ENCODE measurements at places on chromosomes 13 and 19.
A peak's percentile ranks its signal among the peaks of the same experiment; 100 is the strongest.

- ATAC-seq = no peak
These were observed 7.8 kb upstream of the NTN5 start for GRCh38 chr19:48680436-48681126.

- no peak for ATAC-seq
These were observed 27.6 kb downstream of the ELL start for GRCh38 chr19:18494267-18494607.

DNA sequence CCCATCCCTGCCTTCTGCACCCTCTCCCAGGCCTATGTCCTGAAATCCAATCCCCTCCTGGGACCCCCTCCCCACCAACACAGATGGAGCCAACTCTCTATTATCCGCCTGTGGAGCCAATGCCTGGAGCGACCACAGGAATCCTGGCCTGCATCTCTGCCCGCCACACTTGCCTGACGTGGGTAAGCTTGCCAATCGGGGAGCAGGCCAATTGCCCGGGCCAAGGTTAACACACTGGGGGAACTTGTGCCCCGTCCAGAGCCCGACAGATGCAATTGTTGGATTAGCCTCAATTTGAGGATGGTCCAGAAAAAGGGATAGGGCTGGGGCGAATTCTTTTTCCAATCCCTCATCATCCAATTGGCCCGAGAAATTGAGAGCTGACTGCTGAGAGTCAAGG lies 5.9 kb downstream of the WIZ start:
- no peak for ATAC-seq

- ATAC-seq = no peak
These were observed 26.8 kb downstream of the ZNF350 start for GRCh38 chr19:51959791-51960190.

- no peak for ATAC-seq
These were observed 36.2 kb upstream of the LRCH1 start for GRCh38 chr13:46516599-46517338.

DNA sequence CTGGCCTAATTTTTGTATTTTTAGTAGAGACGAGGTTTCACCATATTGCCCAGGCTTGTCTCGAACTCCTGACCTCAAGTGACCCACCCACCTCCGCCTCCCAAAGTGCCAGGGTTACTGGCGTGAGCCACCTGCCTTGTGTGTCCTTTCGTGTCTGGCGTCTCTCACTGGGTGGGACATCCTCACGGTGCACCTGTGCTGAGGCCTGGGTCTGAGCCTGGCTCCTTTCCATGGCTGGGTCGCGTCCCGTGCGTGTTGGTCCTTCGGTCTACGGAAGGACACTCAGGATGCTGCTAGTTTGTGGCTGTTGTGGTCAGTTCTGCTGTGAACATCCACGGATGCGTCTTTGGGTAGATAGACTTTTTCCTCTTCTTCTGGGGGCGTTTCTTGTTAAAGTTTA lies 19.6 kb downstream of the PIAS4 start:
- no peak for ATAC-seq

DNA sequence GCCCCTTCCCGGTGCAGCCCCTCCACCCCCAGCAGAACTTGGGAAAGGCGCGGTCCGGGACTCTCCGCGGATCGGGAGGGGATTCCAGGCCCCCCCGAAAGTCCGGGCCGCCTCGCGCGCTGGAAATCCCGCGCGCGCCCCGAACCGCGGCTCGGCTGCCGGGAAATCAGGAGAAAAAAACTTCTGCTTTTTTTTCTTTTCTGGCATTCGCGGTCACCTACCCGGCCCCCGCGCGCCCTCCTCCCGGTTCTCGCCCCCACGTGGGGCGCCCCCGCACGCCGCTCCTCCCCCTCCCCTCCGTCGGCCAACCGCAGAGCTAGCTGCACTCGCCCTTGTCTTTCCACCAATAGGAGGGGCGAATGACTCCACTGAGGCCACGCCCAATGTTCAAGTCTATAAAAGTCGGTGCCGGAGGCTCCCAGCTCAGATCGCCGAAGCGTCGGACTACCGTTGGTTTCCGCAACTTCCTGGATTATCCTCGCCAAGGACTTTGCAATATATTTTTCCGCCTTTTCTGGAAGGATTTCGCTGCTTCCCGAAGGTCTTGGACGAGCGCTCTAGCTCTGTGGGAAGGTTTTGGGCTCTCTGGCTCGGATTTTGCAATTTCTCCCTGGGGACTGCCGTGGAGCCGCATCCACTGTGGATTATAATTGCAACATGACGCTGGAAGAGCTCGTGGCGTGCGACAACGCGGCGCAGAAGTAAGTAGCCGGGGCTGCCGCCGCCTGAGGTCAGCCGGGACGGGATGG lies at the start of gene GADD45B:
TSS of gene GADD45B (plus strand) at position 426 of the 749 bp plus-strand sequence. CDS start at position 658, 232 bp downstream.
- peak; percentile 81 for ATAC-seq

GRCh38 chr13:39106216-39107005 lies 68.2 kb downstream of the NHLRC3 start:
- ATAC-seq = no peak

- no peak for ATAC-seq
These were observed 3.5 kb upstream of the FTL start for GRCh38 chr19:48961673-48962028.

DNA sequence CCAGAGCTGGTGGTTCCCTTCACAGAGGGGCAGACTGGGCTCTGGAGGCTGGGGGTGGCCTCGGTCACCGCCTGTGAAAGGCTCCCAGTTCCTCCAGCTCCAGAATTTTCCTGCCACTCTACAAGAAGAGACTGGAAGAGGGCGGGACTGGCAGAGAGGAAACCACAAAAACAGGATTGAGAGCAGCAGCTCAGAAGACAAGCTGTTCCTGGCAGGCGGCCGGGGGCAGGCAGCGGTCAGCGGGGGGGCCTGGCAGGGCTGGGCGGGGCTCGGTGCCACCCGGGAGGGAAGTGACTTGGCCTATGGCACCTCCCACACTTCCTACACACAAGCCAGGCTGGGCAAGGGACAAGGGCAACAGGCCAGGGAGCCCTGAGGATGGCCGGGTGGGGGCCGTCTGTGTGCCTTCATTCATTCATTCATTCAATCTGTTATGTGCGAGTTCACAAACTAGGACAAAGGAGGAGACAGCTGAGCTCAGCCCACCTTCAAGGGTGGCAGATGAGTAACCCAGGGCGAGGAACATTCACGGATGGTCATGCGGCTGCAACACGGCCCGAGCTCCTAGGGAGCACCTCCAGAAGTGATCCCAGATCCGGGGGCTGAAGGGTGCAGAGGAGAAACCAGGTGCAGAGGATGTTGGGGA lies 16.9 kb upstream of the BTBD2 start:
- ATAC-seq = peak; percentile 76

GRCh38 chr13:80296638-80297037 lies 44.3 kb downstream of the SPRY2 start:
- ATAC-seq = no peak

GRCh38 chr13:41302743-41303142 lies 8.3 kb upstream of the NAA16 start:
- no peak for ATAC-seq

DNA sequence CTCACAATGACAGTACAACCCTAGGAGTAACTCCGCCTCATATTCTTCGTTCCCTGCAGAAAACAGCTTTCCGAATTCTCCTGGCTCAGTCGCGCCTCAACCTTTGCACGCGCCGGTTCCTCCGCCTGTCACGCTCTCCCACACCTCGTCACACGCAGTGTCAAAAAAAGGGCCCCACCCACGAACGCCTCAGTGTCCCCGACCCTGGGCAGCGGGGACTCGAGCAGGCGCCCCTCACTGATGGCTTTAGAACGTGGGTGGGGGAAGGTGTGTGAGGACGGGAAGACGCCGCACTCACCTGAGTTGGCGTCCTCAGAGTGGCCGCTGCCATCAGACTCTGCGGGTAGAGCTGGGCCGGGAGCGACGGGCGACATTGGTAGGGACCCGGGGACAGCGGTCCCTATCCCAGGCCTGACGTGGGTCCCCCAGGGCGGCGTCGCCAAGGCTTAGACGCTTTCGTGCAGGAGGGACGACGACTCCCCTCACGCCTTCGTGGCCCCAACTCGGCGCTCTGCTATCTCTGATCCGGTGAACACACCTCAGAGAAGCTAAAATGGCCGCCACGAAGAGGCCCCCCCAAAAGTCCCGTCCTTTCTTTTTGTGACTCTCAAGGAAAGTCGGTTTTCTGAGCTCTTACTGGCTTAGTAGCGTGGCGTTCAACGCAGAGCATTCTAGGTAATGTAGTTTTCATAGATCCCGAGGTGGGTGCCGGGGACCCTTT lies at the start of gene ZNF154:
TSS of gene ZNF154 (minus strand) at position 564 of the 721 bp plus-strand sequence. CDS start at position 331, 233 bp downstream.
- ATAC-seq = peak; percentile 95

- ATAC-seq = peak; percentile 17
These were observed 751 bp downstream of the GRAMD1A start for GRCh38 chr19:35000647-35001501.

DNA sequence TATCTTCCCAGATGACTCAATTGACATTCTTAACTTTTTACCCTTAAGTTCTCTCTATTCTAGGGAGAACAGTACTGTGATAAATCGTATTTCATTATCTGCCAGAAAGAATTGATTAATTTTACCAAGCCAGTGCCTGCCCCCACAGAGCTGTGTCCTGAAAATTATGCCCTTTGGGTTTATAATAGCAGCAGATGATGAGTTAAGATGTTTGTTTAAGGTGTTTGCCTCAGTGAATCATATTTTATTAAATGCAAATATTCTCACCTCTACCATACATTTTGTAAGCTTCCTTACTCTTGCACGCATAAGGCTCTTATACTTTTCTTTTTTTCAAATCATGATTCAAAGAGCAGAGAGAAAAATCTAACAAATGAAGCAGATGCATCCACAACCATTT lies 318.6 kb downstream of the DCT start:
- ATAC-seq = no peak

- ATAC-seq = no peak
These were observed 723.2 kb downstream of the UQCRFS1 start for GRCh38 chr19:28489776-28490175.

GRCh38 chr19:19627621-19628500 lies at the start of gene LPAR2:
Gene LPAR2 (minus strand): TSS chr19:19628220. CDS start chr19:19627275, 945 bp downstream.
- ATAC-seq = peak; percentile 91

DNA sequence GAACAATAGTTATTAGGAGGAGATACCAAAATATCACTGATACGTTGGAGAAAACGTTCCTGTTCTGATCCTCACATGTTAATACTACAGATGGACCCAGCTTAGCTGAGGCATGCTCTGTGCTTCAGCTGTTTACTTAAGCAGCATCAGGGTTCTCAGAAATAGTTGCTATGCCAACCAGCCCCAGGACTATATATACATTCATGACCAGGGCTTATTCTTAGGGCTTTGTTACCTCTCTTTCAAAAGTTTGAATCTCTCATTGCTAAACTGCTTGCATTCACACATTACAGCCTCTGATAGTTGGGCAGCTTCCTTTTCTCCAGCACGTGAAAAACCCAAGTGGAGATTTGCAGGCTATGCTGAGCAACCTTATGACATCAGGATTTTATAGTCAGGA lies 800.4 kb downstream of the DIAPH3 start:
- ATAC-seq = no peak

- ATAC-seq = peak; percentile 75
These were observed 38.7 kb upstream of the C1QTNF9 start for GRCh38 chr13:24270639-24271141.

DNA sequence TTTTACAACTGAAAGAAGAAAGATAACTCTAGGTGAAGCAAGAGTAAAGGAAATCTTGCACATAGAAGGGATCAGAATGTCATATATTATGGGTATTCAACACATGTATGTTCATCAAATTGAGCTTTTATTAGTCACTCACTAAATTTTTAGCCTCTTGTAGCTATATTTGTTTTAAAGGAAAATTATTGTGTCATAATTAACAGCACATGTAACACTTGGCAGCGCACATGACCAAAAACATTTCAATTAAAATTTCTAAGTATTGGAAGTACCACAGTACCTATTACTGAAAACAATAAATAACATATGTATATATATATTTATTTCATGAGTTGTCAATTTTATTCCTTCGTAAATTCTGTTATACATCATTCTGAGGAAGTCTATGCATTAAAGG lies 2800.4 kb downstream of the PCDH9 start:
- no peak for ATAC-seq

GRCh38 chr13:39684531-39685137 lies 29.2 kb downstream of the COG6 start:
- ATAC-seq = no peak

GRCh38 chr13:93086329-93086728 lies 140.3 kb upstream of the GPC6 start:
- no peak for ATAC-seq

GRCh38 chr13:31179754-31180153 lies 18.1 kb upstream of the HSPH1 start:
- ATAC-seq = no peak

DNA sequence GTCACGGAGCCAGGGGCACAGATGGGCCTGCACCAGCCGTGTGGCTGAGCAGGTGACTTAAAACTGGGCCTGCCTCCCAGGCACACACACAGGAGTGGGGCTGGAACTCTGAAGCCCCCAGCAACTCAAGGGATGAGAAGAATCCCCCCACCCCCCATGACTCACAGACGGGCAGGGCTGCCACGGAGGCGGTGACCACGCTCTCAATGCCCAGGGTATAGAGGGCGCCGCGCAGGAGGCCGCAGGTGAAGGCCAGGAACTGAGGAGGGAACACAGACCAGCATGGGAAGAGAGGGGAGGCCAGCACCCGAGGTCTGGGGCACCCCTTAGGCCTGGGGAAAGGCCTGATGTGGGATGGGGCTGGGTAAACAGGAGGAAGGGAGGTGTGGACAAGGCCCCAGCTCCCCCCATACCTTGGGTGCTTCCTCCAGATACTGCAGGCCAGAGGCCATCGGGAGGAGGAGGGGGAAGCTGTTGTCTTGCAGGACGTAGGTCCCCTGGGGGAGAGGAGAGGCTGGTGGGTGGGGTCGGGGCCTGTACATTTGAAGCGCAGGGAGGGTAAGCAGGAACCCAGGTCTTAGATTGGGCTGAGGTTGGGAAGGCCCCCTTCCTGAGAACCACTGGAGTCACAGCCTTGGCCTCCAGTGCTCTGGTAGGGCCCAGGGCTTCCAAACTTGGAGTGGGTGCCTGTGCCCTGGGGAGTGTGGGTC lies 3.1 kb upstream of the NKPD1 start:
- ATAC-seq = no peak

DNA sequence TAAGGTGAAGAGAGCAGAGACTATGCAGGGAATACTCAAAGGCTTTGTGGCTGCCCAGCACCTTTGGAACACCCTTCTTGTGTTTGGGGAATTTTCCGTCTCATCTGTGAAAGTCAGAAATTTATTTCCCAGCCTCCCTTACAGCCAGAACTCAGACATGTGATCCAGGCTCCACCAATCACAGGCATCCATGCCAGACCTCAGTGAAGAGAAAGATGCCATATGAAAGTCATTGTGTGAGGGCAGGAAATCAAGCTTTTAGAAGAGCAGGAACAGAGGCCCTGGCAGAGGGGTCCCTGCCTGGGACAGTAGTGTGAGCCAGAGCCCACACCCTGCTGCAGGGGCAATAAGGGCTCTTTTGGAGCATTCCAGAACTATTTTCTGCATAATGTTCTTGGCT lies 12.1 kb downstream of the CCDC70 start:
- ATAC-seq = no peak

GRCh38 chr13:75258159-75258782 lies 223.7 kb downstream of the TBC1D4 start:
- no peak for ATAC-seq

GRCh38 chr19:10888421-10888866 lies 17.1 kb downstream of the CARM1 start:
- peak; percentile 60 for ATAC-seq

GRCh38 chr19:54188215-54188871 lies 1.0 kb downstream of the MBOAT7 start:
- ATAC-seq = no peak

GRCh38 chr19:45094137-45094536 lies 1.2 kb downstream of the PPP1R37 start:
- ATAC-seq = no peak
